ENCODE measurements at places on chromosomes 12 and 14.

DNA sequence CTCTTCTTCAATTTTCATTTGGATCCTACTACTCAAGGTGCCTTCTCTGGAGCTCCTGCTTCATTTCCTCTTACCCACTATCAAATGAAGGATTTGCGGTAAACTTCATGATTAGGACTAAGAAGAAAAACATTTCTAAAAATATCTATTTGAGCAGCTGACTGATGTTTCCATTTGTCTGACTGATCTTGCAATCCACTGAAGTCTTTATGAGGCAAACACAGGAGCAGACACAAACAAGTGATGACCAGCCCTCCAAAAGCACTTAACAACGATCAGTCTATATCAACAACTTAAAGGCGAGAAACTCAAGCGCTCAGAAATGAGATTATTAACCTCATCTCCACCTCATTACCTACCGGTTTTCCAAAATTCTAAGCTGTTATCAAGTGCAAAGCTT, 26.2 kb downstream of the OSBPL8 start:
- no peaks in the 10 kb centered on the region for H3K27me3 ChIP-seq
- no peak for DNase-seq
- H3K36me3 ChIP-seq, result peaks cover 12% of the 10 kb centered on the region
- peaks cover 10% of the 10 kb centered on the region for H3K4me1 ChIP-seq
- H3K27ac ChIP-seq, result no peak overlapping the region

DNA sequence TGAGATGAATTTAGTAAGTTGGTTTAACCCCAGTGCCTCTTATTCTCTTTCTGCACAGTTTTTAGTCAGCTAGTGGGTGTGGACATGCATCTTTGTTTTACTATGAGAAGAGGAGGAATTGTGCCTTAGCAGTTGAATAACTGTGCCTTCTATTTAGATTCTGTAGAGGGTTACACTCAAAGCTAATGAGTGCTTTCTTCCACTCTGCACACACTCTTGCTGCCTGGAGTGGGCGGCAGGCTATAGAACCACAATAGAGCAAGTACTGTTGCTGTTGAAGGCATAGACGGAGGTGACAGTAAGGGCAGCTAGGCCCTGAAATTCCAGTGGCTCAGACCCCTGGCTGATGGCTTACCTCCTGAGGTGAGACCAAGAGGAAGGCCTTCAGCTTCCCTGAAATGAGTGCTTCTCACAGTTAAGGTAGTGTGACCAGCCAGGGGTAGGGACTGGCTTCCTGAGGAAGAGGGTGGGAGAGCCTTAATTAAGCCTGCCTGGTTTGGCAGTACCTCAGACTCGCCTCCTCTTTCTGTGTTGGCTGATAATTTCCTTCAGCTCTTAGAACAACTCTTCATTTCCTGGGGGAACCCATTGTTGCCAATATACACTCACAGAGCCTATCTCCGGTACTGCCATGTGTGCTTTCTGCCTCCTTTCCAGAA, 24.7 kb downstream of the SUSD6 start:
- H3K4me1 ChIP-seq, result peaks cover 49% of the 10 kb centered on the region
- no peak overlapping the region for H3K27ac ChIP-seq
- no peak overlapping the region for H3K4me3 ChIP-seq
- DNase-seq, result no peak

DNA sequence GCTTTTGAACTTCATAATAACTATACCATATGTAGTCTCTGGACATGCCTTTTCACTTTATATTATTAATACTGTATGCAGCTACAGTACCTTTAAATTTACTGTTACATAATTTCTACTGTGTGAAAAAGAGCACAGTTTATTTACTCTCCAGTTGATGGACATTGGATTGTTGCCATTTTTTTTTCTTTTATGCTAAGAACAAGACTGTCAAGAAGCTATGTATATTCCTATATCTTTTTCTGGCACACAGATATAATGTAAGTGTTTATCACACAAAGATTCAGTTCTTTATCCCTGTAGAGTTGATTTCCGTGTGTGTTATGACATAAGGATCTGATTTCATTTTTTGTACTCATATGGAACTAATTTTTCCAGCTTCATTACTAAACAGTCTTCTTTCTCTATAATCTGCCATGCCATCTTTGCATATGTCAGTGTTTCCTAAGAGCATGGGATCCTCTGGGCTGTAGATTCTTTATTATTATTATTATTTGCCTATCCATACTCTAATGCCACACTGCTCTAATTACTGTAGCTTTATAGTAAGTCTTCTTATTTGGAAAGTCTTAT, 593.0 kb upstream of the ATP2B1 start:
- no peaks in the 10 kb centered on the region for H3K27me3 ChIP-seq
- H3K27ac ChIP-seq, result no peak overlapping the region
- peaks cover 2% of the 10 kb centered on the region for H3K4me1 ChIP-seq
- H3K4me3 ChIP-seq, result no peak overlapping the region

DNA sequence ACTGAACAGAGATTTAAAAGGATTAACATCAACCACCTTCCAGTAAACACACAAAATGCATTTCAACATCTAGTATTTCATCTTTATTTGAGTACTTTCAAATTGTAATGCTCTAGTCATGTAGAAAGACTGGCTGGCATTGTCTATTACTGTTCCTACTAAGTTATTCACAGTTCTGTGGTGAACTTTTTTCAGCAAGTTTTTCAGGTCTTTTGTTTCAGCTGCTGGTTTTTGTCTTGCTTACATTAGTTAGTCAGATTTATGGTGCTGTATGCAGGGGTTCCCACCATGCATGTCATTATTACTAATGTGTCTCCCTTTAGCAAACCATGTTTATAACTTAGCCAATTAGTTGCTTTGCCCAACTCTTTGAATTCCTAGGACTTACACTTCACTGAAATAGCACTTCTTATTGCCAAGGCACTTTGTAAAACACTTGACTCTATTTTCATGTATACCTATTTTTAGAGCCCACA, 253.4 kb upstream of the KITLG start:
- H3K36me3 ChIP-seq, result peaks cover 7% of the 10 kb centered on the region
- no peaks in the 10 kb centered on the region for H3K27me3 ChIP-seq
- no peak overlapping the region for H3K4me3 ChIP-seq
- no peak for DNase-seq
- no peak overlapping the region for H3K27ac ChIP-seq

DNA sequence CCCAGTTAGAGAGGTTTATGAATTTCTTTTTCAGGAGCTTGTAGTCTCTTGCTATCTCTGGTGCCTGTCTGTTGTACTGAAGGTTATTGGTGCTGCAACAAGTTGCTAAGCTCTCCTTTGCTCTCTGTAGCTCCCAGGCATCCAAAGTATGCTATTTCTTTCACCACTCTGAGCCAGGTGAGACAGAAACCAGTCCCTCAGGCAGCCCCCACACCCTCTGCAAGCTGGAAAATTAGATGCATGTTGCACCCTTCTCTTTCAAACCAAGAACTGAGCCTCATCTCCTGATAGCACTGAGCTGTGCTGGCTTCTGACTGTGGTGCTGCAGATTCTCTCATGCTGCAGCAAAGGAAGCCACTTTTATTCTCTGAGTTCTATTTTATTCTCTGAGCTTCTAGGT, 9.6 kb upstream of the TRIM9 start:
- H3K36me3 ChIP-seq, result no peaks in the 10 kb centered on the region
- H3K27ac ChIP-seq, result no peak overlapping the region
- no peaks in the 10 kb centered on the region for H3K4me1 ChIP-seq

GRCh38 chr12:54369597-54370131, 5.4 kb upstream of the GPR84 start:
- peaks cover 6% of the 10 kb centered on the region for H3K4me1 ChIP-seq
- H3K27me3 ChIP-seq, result peaks cover 40% of the 10 kb centered on the region
- H3K4me3 ChIP-seq, result no peak overlapping the region
- no peak for DNase-seq
- H3K27ac ChIP-seq, result no peak overlapping the region

GRCh38 chr14:101039755-101040138, 136.2 kb upstream of the RTL1 start:
- no peak overlapping the region for H3K27ac ChIP-seq
- DNase-seq, result no peak
- no peak overlapping the region for H3K4me3 ChIP-seq
- peaks cover 15% of the 10 kb centered on the region for H3K36me3 ChIP-seq
- no peaks in the 10 kb centered on the region for H3K4me1 ChIP-seq

GRCh38 chr14:50060871-50061663, 55.3 kb downstream of the VCPKMT start:
- no peak for DNase-seq
- H3K36me3 ChIP-seq, result no peaks in the 10 kb centered on the region
- peaks cover 3% of the 10 kb centered on the region for H3K27me3 ChIP-seq
- H3K27ac ChIP-seq, result peak overlapping the region; percentile 54
- peaks cover 30% of the 10 kb centered on the region for H3K4me1 ChIP-seq

GRCh38 chr12:104699489-104700190, 242.9 kb downstream of the CHST11 start:
- H3K4me3 ChIP-seq, result no peak overlapping the region
- peaks cover 15% of the 10 kb centered on the region for H3K4me1 ChIP-seq
- no peak overlapping the region for H3K27ac ChIP-seq
- DNase-seq, result no peak
- peaks cover 27% of the 10 kb centered on the region for H3K27me3 ChIP-seq
- H3K36me3 ChIP-seq, result peaks cover 1% of the 10 kb centered on the region

GRCh38 chr14:41360126-41360525, 246.6 kb upstream of the LRFN5 start:
- no peak overlapping the region for H3K4me3 ChIP-seq
- H3K4me1 ChIP-seq, result no peaks in the 10 kb centered on the region
- DNase-seq, result no peak
- no peak overlapping the region for H3K27ac ChIP-seq
- H3K36me3 ChIP-seq, result no peaks in the 10 kb centered on the region

DNA sequence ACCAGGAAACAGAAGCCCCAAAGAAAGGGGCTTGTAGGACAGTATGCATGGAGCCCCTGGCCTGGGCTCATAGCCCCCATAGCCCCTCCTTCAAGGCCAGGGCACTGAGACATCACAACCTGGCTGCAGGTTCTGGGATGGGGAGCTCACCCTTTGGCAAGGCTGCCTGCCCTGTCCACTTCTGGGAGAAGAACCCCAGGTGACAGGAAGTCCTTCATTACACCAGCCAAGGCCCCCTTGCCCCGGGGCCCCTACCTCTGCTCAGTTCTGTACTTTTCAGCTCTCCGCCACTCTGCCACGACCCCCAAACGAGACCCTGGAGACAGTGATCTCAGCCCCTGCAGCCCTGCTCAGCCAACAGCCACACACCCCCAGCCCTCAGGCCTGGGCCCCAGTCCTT, 223.2 kb upstream of the RTL1 start:
- H3K4me3 ChIP-seq, result no peak overlapping the region
- peaks cover 38% of the 10 kb centered on the region for H3K27me3 ChIP-seq
- H3K27ac ChIP-seq, result no peak overlapping the region
- H3K4me1 ChIP-seq, result no peaks in the 10 kb centered on the region
- no peak for DNase-seq
- no peaks in the 10 kb centered on the region for H3K36me3 ChIP-seq

DNA sequence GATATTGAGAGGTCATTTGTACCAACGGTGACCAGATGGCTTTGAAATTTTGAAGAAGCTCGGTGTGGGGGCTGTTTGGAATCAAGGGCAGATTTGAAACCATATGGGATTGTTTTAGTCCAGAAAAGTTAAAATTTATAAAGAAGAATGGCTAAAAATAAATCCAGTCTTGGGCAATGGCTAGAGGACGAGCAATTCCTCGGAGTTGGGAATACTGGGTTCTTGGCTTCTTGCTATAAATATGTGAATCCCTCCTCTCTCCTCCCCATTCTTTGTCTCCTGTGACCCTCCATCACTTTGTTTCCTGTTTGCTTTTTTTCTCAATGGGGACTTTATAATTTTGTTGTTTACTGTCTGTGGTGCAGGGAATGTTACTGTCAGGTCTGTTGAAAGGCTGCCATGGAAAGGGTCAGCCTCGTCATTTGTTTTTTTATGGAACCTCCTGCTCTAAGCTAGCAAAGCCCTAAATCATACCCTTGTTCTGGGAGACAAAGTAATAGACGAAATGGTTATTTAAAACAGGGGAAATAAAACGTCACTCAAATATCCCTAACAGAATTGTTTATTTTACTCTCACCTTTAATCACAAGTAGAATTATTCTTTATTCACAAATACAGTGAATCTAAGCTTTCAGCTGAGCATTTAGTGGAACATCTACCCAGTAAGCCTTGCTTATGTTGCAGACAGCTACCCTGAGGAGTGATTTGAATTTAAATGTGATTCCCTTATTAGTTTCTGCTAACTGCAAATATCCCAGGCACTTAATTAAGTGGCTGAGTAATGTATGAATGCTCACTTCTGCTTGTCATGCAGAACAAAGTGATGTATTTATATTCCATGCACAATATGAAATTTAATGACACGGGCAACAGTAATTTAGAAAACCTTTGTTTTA, 273.1 kb upstream of the NOVA1 start:
- H3K27me3 ChIP-seq, result peaks cover 47% of the 10 kb centered on the region
- H3K27ac ChIP-seq, result no peak overlapping the region
- no peaks in the 10 kb centered on the region for H3K36me3 ChIP-seq
- H3K4me1 ChIP-seq, result peaks cover 13% of the 10 kb centered on the region
- H3K4me3 ChIP-seq, result no peak overlapping the region

DNA sequence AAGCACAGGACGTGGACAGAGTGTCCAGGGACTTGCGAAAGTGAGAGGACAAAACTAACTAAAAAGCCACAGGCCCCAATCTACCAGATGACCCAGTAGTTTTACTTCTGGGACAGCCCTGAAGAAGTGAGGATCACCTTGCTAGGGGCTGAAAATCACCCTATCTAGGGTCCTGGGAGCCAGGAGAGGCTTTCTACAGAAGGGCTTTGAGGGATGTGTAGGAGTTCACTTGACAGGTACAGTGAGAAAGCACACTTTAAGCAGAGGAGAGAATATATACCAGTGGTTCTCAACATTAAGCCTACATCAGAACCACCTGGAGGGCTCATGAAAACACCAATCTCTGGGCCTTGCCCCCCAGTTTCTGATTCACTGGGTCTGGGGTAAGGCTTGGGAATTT, 60.8 kb downstream of the ZNF664 start:
- H3K4me1 ChIP-seq, result peaks cover 9% of the 10 kb centered on the region
- no peak overlapping the region for H3K4me3 ChIP-seq
- H3K27ac ChIP-seq, result no peak overlapping the region
- H3K27me3 ChIP-seq, result no peaks in the 10 kb centered on the region

GRCh38 chr14:61388976-61389576, 67.7 kb downstream of the PRKCH start:
- H3K27ac ChIP-seq, result no peak overlapping the region
- DNase-seq, result no peak
- no peaks in the 10 kb centered on the region for H3K27me3 ChIP-seq
- no peaks in the 10 kb centered on the region for H3K36me3 ChIP-seq

DNA sequence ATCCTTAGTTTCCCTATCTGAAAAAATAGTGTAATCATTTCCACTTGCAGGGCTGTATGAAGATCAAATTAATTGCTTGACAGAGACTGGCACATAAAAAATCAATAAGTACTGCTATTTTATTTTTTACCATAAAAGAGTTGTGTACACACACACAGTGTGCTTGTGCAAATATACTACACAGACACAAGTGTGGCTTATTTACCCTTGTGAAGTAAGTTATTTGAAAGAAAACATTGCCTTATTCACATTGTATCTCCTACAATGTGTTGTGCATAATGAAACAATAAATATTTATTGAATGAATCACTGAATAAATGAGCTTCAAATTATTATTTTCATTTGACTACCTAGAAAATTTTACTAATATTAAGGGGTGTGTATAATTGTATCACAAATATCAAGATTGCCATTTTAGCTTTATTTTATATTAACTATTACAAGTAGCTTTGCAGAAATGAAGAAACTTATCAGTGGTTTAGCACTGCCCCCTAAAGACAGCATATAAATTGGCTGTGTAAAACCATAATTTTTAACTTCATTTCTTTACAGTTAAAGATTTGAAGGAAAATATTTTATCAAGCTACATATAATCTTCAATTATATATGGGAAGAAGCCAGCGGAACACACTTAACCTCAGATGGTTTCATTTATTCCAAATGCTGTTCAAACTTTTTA, 11.3 kb downstream of the GARIN6 start:
- no peak overlapping the region for H3K4me3 ChIP-seq
- H3K27me3 ChIP-seq, result no peaks in the 10 kb centered on the region
- peak overlapping the region; percentile 24 for H3K27ac ChIP-seq
- no peaks in the 10 kb centered on the region for H3K36me3 ChIP-seq
- H3K4me1 ChIP-seq, result peaks cover 8% of the 10 kb centered on the region
